Mesothelial cell of epicardium (in vitro differentiated cells): ENCODE measurements at places on chromosomes 5 and 9.

GRCh38 chr5:11619339-11620024 is 284.8 kb downstream of the CTNND2 start:
- DNase-seq = no peak
- H3K27ac ChIP-seq = no peak overlapping the region
- H3K4me1 ChIP-seq = no peaks in the 10 kb centered on the region
- no peak overlapping the region for H3K4me3 ChIP-seq
- no peaks in the 10 kb centered on the region for H3K36me3 ChIP-seq

DNA sequence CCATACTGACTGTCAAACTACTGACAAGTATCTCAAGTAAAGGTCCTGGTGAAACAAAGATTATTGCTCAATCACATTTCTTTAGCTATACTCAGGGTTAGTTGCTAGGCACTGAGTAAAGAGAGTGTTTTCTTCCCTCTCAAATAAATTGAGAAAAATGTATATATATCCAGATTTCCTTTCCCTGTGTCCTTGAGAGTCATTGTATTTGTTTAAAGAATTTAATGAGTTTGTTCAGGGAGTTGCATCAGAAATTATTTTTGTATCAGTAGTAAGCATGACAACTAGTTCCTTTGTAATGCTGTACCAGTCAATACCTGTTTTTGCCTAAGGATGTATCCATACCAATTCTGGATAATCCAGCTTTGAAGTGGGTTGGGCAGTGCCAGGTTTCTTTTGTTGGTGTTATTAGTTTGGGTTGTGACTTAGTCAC is 3.2 kb upstream of the ANKHD1 start:
- peaks cover 14% of the 10 kb centered on the region for H3K4me1 ChIP-seq
- H3K36me3 ChIP-seq = no peaks in the 10 kb centered on the region
- DNase-seq = no peak
- no peak overlapping the region for H3K4me3 ChIP-seq
- H3K27ac ChIP-seq = no peak overlapping the region
- H3K27me3 ChIP-seq = no peaks in the 10 kb centered on the region

- peak overlapping the region; percentile 1 for H3K27ac ChIP-seq
- peak overlapping the region; percentile 26 for H3K4me3 ChIP-seq
- no peaks in the 10 kb centered on the region for H3K36me3 ChIP-seq
- no peaks in the 10 kb centered on the region for H3K27me3 ChIP-seq
- DNase-seq = no peak
Observed at GRCh38 chr5:88502179-88503040, 233.8 kb upstream of the TMEM161B start.

DNA sequence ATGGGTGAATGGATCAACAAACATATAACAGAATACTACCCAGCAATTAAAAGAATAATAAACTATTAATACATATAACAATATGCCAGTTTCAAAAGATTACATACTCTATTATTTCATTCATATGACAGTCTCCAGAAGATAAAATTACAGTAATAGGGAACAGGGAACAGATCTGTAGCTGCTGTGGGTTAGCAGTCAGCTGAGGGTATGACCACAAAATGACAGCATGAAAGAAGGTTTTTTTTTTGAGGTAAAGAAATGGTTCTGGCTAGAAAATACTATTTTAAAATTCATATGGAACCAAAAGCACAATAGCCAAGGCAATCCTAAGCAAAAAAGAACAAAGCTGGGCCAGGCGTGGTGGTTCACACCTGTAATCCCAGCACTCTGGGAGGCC is 73.0 kb upstream of the NR5A1 start:
- no peak overlapping the region for H3K4me3 ChIP-seq
- H3K27ac ChIP-seq = no peak overlapping the region
- peaks cover 4% of the 10 kb centered on the region for H3K36me3 ChIP-seq

DNA sequence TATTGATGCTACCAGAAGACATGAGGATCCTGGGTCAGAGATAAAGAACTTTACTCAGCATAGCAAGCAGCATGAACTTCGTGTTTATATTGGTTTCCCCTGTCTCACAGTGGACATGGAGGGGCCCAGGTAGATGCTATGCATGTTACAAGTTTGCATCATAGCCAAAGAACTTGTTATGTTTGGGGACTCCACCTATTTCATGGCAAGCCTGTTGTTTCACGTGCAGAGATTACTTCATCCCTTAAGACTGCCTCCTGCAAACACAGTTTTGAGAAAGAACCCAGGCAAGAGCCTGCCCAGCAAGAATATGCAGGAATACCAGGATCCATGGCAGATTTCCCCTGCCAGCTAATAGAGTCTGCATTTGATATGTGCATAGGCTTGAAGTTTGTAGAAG is 68.4 kb downstream of the RCL1 start:
- no peak for DNase-seq
- H3K36me3 ChIP-seq = peaks cover 35% of the 10 kb centered on the region

- no peak for DNase-seq
- peak overlapping the region; percentile 26 for H3K27ac ChIP-seq
- no peaks in the 10 kb centered on the region for H3K27me3 ChIP-seq
- H3K4me3 ChIP-seq = no peak overlapping the region
Observed at GRCh38 chr9:86925686-86926085, 21.6 kb downstream of the GAS1 start.

GRCh38 chr9:127300886-127301447 is 36.4 kb downstream of the GARNL3 start:
- no peak for DNase-seq
- no peak overlapping the region for H3K4me3 ChIP-seq
- no peaks in the 10 kb centered on the region for H3K27me3 ChIP-seq
- H3K36me3 ChIP-seq = peaks cover 2% of the 10 kb centered on the region

- H3K4me1 ChIP-seq = no peaks in the 10 kb centered on the region
- no peak for DNase-seq
- no peak overlapping the region for H3K4me3 ChIP-seq
- H3K36me3 ChIP-seq = no peaks in the 10 kb centered on the region
- H3K27ac ChIP-seq = no peak overlapping the region
Observed at GRCh38 chr5:17817990-17818389, 183.7 kb downstream of the TAF11L14 start.

DNA sequence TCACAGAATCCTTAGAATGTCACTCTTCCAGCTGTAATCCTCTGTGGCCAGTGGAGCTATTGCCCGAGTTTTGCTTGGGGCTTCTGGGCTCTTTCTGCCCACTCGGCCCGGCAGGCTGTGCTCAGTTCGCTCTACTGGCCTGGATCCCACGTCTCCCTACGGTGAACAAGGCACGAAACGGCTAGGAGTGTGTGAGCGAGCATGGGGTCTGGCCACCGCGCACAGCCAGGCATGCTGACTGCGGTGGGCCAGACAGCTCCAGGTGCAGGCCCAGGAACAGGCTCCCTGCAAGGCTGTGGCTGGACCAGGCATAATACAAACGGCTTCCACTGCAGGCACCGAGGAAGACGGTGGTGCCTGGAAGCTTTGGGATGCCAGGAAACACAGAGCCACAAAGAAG is 2035.5 kb upstream of the ACO1 start:
- H3K27ac ChIP-seq = no peak overlapping the region
- H3K4me1 ChIP-seq = no peaks in the 10 kb centered on the region
- no peak for DNase-seq

- H3K4me3 ChIP-seq = no peak overlapping the region
- H3K4me1 ChIP-seq = no peaks in the 10 kb centered on the region
- H3K27me3 ChIP-seq = no peaks in the 10 kb centered on the region
- no peak overlapping the region for H3K27ac ChIP-seq
- no peaks in the 10 kb centered on the region for H3K36me3 ChIP-seq
Observed at GRCh38 chr9:31916591-31917241, 467.7 kb upstream of the ACO1 start.
